ENCODE measurements at places on chromosomes 5 and 9.

DNA sequence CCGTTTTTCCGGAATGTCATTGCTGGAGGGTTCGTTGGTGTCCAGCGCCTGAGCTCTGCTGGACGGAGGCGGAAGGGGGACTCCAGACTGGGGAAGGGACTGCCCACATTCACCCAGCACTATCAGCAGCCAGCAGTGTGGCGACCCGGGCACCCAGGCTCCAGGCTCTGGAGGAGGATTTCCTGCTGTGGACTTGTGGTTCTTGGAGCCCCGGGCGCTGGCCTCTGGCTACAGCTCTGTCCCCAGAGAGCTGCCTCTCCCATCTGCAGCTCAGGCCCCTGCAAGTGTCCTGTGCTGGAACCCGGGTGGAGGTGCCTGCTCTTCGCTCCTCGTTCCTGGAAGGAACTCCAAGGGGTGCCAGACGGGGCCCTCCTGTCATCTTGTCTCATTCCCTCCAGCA, 152.6 kb downstream of the RGS3 start:
- DNase-seq = no peak

GRCh38 chr5:177972613-177973012, 23.4 kb downstream of the PROP1 start:
- DNase-seq = no peak

GRCh38 chr5:61474746-61475145, 142.7 kb downstream of the ZSWIM6 start:
- DNase-seq = no peak

DNA sequence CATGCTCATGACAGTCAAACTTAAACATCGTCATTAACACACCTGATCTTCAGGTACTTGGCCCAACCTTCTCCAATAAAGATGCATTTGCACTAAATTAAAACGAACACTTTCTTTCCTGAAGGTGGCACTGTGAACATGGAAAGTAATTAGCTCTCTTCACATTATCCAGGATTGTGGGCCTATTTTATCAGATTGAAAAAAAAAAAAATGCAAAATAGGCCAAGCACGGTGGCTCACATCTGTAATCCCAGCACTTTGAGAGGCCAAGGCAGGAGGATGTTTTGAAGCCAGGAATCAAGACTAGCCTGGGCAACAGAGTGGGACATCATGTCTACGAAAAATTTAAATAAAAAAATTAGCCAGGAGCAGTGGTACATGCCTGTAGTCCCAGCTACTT, 14.4 kb upstream of the CDC20B start:
- DNase-seq = no peak

DNA sequence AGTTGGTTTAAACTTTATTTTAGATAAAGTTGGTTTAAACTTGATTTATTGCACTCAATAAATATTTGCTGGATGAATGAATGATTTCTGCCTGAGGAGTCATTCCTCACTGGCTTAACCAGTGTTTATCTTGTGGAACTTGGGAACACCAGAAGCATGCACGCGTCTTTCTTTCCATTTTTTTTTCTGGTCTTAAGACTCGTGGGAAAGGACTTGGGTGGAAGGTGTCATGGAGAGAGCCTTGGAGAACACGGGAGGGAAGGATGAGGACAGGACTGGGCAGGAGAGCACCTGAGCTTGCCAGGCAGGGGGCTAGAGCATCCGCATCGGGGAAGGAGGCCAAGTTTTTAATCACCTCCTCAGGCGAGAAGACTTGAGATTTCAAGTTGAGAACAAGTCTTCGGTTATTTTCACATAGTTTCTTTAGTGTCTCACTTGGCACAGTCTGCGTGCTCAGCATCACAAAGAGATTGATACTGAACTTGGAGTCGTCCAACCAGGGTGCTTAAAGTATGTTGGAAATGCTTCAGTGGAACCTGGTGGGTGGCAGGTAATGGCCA, 144.2 kb downstream of the PDZD2 start:
- DNase-seq = no peak

- peak; percentile 35 for DNase-seq
Observed at GRCh38 chr5:53069626-53070025, 39.9 kb downstream of the MOCS2 start.

DNA sequence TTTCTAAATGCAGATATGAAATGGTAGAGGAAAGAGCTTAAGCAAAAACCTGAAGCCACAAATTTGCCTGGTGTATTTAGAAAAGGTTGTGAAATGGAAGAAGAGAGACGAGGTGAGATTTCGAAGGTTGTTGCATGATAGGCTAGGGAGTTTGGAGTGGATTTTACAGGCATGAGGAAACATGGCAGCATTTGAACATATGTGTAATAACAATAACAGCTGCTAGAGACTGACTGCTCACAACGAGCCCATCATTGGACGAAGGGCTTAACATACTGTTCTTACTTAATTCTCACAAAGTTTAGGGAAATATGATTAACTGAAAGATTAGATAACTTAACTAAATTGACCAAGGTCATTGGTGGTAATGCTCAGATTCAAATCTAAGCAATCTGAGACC, 108.1 kb downstream of the JAKMIP2 start:
- no peak for DNase-seq

DNA sequence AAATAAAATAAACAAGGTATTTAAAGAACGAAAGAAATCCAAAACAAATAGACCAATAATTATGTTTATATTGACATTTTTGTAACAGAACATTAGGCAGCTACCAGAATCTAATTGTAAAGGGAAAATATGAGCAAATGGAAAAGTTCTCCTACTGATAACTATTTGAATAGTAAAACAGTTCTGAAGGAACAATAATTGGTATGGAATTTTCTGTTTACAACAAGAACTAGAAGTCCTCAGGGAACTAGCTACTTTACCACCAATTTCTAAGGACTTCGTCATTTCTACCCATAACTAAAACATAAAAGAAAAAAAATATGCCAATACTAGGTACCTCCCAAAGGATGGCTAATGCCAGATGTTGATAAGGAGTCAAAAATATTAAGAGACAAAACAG, 58.5 kb downstream of the AP3B1 start:
- DNase-seq = no peak

- DNase-seq = no peak
Observed at GRCh38 chr9:72185561-72185960, 36.3 kb downstream of the GDA start.

- no peak for DNase-seq
Observed at GRCh38 chr5:122699201-122699600, 75.7 kb upstream of the SNX2 start.

DNA sequence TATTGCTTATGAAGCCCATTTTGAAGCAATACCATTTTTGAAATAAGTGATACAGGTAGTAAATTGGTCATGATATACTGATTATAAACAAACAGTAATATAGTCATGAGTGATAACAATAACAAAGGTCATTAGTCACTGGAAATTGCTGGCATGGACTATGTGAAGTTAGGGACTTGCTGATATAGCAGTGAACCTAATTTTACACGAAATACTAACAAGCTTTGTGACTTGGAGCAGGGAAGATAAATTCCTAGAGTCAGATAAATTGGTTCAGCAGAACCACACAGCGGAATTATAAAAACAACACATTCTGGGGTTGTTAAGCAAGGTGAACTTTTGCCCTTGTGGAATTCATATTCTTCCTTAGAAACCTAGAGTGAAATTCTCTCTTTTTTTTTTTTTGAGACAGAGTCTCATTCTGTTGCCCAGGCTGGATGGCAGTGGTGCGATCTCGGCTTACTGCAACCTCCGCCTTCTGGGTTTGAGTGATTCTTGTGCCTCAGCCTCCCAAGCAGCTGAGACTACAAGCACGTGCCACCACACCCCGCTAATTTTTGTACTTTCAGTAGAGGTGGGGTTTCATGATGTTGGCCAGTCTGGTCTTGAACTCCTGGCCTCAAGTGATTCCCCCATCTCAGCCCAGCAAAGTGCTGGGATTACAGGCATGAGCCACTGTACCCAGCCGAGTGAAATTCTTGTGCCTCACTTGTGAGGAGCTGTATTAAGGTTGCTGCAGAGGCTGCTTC, 6.0 kb downstream of the UGCG start:
- DNase-seq = no peak

GRCh38 chr5:36279054-36279698, 22.5 kb downstream of the RANBP3L start:
- no peak for DNase-seq

DNA sequence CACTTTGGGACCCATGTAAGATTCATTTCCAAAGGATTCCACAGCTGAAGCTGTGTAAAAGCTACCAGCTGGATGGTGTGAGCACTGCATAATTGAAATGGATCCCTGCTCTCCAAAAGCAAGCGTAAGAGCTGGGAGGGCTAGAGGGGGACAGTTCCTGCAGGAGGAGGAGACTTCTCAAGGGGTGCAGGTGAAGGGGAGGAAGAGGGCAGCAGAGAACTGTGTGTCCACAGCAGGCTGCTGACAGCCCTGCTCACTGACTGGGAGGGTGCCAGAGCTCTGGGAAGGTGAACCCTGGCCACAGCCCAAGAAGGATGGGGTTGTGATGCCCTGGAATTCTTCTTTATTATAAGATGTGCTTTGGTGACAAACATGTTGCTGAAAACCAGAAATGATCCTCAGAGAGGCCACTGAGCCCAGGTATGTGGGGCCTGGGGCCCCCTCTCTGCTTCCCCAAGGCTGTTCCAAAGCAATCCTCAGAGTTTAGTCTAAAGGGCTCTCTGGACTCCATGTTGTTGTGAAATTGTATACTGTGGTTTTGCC, 112.8 kb upstream of the SLC25A48 start:
- DNase-seq = no peak

GRCh38 chr5:16311666-16312065, 132.1 kb upstream of the MARCHF11 start:
- no peak for DNase-seq

- no peak for DNase-seq
Observed at GRCh38 chr5:180381428-180381827, 28.3 kb upstream of the GFPT2 start.

- no peak for DNase-seq
Observed at GRCh38 chr9:137391411-137391754, 31.6 kb downstream of the EXD3 start.

DNA sequence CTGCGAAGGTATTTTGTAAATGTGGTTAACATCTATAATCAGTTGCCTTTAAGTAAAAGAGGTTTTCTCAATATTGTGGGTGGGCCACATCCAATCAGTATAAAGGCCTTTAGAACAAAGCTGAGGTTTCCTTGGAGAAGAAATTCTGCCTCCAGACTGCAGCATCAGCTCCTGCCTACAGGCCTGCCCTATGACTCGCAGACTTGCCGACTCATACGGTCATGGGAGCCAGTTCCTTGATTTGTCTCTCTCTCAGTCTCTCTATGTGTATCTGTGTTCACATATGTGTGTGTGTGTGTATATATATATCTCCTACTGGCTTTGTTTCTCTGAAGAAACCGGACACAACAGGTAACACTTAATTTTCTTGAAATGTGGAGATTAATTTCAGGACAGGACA, 45.3 kb downstream of the SLC36A1 start:
- no peak for DNase-seq

GRCh38 chr5:100406640-100407039, 128.5 kb upstream of the FAM174A start:
- DNase-seq = no peak

GRCh38 chr5:129400395-129400983, 59.6 kb upstream of the ADAMTS19 start:
- no peak for DNase-seq

GRCh38 chr5:73733219-73733618, 107.2 kb downstream of the ARHGEF28 start:
- DNase-seq = no peak

GRCh38 chr5:180194410-180195345, 14.3 kb downstream of the RASGEF1C start:
- no peak for DNase-seq

GRCh38 chr5:134132372-134133187, 18.1 kb downstream of the TCF7 start:
- peak; percentile 54 for DNase-seq
